ENCODE measurements at places on chromosomes 11 and 22.

DNA sequence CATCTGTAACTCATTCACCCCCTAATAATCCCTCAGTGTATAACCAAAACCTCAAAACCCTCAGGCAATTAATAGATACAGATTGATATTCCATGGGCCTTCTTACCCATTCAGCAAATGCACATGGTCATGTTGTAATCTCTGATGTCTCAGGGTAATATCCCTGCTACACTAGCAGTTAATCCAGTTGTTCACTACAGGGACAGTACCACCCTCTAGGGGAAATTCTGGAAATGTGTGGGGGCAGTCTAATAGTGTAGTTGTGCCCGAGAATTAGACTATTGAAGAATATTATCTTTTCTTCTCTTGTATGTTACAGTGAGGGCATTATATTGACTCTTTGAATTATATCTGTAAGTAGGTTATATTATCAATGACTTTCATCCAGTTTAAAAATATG lies 175.4 kb downstream of the CWF19L2 start:
- no peak for DNase-seq

GRCh38 chr11:91312541-91312940 lies 912.1 kb upstream of the FAT3 start:
- DNase-seq = peak; percentile 91

- DNase-seq = peak; percentile 80
These were observed 343.1 kb upstream of the SYN3 start for GRCh38 chr22:33401291-33401690.

GRCh38 chr11:69239641-69240040 lies 54.3 kb upstream of the MYEOV start:
- no peak for DNase-seq

DNA sequence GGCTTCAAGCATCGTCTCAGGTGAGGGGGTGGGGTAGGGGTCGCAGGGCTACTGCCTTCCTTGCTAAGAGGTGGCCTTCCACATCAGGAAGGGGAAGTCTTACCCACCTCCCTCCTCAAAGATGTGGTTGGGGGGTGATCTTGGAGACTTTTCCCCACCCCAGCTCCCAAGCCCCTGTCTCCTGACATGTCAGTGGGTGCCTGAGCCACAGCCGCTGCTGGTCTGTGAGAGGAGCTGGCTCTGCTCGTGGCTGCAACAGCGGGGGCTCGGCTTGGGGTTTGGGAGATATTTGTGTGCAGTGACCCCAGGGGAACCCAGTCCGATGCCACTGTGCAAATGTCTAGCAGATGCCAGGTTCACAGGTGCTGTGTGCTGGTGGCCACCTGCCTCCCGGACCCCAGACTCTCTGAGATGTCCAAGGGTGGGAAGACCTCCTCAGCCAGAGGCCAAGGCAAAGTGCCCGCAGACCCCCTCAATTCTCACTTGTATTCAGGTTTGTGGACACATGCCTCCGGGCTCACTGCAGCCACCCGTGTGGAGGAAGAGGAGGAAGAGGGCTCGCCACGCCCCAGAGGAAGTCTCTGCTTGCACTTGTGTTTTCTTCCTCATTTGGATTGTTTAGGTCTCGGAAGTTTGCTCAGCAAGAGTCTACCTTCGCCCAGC lies 1.9 kb downstream of the KCNQ1 start:
- DNase-seq = no peak

DNA sequence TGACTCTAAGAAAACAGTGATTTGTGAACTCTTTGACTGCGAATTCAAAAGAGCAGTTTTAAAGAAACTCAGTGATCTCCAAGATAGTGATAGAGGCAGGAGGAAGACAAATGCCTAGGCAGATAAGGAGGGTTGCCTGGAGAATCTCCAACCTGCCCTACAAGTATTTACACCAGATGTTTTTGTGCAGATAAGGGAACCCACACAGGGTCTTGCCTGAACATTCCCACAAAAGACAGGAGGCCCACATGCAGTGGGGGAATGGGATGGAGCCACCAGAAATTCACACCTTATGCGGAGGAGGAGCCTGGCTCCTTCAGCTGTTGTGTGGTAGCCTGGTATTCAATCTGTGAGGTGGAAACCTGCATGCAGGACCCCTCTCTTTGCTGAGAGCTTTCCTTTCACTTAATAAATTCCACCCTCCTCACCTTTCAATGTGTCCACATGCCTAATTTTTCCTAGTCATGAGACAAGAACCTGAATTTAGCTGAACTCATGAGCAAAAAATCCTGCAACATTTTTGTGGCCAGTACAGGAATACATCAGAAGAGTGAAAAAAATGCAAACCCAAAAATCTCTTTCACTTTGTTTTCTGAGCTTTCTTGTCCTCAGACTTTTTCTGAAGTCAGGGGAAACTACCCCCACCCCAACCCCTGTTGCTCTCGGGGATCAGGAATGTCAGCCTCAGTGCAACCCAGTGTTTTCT lies 8.1 kb upstream of the GLYAT start:
- DNase-seq = no peak

GRCh38 chr22:30354644-30355043 lies 2.0 kb downstream of the SF3A1 start:
- no peak for DNase-seq

DNA sequence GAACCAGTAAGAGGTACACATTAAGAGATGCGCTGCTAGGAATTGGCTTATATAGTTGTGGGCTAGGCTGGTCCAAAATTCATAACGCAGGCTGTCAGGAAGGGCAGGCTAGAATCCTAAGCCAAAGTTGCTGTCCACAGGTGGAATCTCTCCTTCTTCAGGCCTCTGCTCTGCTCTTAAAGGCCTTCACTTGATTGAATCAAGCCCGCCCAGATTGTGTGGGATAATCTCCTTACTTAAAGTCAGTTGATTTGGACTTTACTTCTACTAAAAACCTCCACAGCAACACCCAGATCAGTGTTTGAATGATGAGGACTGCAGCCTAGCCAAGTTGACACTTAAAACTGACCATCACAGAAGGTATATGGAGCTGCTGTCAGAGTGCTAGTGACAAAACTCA lies 68.8 kb downstream of the LRRC32 start:
- no peak for DNase-seq

GRCh38 chr22:46357711-46358520 lies 22.4 kb downstream of the TRMU start:
- DNase-seq = no peak

GRCh38 chr11:17846852-17847453 lies 112.4 kb downstream of the KCNC1 start:
- no peak for DNase-seq

- no peak for DNase-seq
These were observed 60.9 kb upstream of the NECTIN1 start for GRCh38 chr11:119789766-119790407.

DNA sequence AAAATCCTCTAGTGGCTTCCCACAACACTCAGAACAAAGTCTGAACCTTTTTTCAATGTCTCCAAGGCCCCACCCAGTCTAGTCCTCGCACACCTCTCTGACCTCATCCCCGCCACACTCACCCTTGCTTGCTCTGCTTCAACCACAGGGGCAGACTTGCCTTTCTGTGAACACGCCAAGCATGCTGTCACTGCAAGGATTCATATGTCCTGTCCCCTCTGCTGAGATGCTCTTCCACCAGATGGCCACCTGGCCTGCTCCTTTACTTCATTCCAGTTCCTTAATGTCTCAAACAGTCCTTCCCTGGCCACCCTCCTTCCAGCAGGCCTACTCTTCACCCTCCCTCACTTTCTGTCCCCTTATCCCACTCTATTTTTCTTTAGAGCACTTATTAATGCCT lies 60.6 kb upstream of the ARHGAP20 start:
- no peak for DNase-seq

DNA sequence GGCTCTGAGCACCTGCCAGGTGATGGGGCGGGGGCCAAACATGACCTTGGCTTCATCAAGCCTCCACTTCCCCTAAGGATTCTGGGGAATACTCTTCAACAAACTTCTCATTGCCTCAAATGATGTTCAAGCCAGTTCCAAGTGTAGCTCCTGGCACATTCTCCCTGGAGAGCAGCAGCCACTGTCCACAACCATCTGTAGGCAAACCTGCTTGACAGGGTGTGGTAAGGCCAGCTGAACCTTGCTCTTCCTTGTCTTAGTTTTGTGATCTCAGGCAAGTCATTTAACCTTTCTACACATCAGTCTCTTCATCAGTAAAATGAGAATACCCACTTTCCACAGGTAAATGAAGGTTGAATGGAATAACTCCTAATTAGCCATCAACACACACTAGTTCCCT lies 323.3 kb downstream of the TENM4 start:
- DNase-seq = no peak

- no peak for DNase-seq
These were observed 323.7 kb downstream of the LUZP2 start for GRCh38 chr11:24820541-24820940.

DNA sequence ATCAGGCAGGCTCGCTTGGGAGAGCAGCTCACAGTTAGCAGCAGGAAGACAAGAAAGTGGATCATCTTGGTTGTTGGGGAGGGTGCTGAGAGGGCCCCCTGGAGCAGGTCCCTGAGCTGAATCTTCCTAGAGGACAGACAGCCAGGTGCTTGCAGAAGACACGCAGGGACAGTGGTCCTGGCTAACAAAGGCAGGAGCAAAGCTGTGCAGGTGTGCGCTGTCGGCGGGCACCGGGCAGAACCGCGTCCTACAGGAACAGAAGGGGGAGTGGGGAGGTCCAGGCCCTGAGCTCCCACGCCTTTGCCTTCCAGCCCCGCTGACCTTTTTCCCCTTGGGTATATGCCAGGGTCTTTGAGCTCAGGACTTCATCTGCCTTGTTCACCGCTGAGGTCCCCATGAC lies 30.1 kb upstream of the PARVB start:
- DNase-seq = no peak

GRCh38 chr11:131668500-131669400 lies 298.3 kb downstream of the NTM start:
- no peak for DNase-seq

- DNase-seq = no peak
These were observed 87.7 kb upstream of the SLC25A18 start for GRCh38 chr22:17475318-17476230.

DNA sequence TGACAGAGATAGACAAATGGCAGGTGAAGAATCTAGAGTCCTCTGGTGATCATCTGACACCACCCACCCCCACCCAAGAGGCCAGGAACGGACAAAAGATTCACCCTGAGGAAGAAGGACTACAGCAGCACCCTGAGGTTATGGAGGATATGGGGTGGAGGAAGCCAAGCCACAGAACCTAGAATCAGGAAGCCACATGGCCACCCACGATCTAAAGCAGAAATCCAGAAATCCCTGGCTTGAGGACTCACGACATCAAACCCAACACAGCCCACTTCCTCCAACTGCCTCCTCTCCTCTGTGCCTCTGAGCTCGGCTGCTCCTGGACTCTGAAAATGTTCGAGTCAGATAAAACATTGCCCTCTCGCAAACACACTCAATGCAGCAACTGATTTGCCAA lies 364.3 kb downstream of the SHANK2 start:
- no peak for DNase-seq

DNA sequence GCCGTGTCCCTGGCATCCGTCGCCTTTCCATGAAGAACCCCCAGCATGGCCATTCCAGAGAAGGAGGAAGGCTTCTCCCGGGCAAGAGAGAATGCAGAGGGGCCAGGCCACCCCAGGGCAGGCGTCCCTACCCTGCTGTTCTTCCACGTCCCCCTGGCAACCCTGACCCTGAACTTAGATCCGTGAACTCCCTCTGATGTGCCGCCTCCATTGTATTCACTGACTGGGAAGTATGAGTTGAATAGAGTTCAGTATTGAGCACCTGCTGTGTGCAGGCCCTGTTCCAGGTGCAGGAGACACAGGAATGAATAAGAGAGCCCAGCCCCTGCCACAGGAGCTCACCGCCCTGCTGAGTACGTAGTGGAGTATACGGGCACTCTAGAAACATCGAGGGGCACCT lies 29.1 kb upstream of the RELT start:
- DNase-seq = no peak

DNA sequence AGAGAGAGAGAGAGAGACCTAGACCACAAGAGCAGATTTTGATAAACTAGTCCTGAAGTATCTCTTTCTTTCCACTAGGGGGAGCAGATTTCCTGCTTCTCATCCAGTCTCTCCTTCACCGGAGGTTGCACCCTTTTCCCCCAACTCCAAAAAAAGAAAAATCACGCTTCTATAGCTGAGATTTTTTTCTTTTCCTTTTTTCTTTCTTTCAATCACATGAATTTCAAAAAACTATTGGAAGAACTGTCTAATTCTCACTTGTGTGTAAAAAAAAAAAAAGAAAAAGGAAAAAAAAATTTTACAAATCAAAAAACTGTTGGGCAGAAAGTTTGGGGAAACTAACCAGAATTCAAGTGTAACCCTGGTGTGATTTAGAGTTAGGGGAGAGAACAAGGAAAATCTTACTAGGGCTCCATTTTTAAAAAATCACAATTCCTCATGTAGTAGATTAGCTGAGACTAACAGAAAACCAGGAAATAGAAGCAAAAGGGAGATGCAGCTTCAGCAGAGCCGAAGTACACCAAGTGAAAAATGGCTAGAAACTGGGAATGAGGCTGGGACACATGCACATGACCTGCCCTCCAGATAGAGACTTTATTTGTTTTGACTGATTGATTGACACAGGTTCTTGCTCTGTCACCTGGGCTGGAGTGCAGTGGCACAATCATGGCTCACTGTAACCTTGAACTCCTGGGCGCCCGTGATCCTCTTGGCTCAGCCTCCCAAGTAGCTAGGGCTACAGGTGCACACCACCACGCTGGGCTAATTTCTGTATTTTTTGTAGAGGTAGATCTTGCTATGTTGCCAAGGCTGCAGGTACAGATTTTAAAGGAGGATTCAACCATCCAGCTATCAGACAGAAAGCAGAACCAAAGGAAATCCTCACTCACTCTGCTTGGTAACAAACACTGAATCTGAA lies 27.1 kb downstream of the SDHD start:
- DNase-seq = peak; percentile 83

DNA sequence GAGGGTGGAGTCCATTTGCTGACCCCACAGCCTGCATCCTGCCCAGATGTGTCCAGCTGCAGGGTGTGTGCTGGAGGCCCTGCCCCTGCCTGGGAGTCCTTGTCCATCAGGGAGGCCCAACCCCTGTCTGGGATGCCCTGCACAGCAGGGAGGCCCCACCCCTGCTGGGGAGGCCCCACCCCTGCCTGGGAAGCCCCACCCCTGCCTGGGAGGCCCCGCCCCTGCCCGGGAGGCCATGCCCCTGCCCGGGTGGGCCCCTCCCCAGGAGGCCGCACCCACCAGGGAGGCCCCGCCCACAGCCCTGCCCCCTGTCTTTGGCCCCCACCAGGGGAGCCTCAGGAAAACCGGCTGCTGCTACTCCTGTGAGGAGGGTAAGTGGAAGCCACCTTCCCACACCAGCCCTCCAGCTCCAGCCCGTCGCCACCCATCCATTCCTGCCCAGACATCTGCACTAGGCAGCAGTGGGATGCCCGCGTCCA lies 37.2 kb downstream of the MUC5B start:
- DNase-seq = no peak

DNA sequence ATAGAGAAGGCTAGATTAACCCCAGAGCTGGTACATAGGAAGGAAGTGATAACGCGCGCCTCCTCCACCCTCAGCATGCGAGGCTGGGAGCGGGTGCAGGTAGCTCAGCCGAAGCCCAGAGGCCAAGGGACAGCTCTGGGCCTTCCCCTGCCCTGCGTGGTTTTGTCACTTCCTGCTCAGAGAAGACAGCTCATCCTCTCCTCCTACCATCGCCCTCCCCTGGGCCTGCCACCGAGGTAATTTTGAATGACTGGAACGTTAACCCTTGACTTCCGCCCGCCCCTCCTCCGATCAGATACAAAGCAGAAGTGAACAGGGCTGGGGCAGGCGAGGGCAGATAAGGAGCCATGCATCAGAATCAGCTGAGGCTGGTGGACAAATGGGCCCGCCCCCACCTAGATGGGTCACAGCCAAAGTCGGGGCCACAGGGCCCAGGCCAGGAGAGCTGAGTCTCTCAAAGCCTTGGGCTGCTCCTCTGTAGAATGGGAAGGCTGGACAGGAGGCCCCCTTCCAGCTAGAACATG lies 1.6 kb downstream of the RAC2 start:
- no peak for DNase-seq

GRCh38 chr11:62295504-62295903 lies 3.4 kb downstream of the SCGB1D4 start:
- DNase-seq = no peak

Data from NCI-H2171 treated with DMSO at 0.1 percent for 48 hours (cell line).